ENCODE measurements at places on chromosomes 11 and 22. TPM values are rescaled to one million over a fixed set of nuclear protein-coding genes. Genes with fewer than 3 reads are reported as not detected.

OMP gene
- polyA plus RNA-seq, result not detected

ADM2 gene
- polyA plus RNA-seq, result not detected

DDIAS gene
- polyA plus RNA-seq, result 0.18 TPM

P2RX6 gene
- polyA plus RNA-seq, result 0.13 TPM

HBB gene
- polyA plus RNA-seq, result 26.3 TPM
